Karpas-422 (cell line): ENCODE measurements at places on chromosomes 1 and 21.

DNA sequence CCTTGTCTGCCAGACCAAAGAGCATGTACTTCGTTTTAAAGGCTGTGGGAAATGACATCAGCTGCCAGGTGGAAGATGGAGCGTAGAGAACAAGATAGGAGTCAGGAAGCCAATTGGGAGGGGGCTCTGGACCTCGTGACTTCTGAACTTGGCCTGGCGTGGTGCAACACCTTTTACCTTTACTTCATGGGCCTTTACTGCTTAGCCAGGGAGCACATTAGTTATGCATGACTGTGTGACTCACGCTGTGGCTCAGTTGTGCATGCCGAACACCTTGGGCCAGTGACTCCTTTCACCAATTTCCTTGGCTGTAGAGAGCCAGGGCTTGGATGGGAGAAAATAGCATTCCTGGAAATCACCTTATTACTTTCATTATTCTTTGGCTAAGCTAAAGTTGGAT lies 7.2 kb downstream of the XCL1 start:
- H3K4me1 ChIP-seq, result no peaks in the 10 kb centered on the region
- H3K4me3 ChIP-seq, result no peak overlapping the region
- DNase-seq, result no peak
- H3K27me3 ChIP-seq, result no peaks in the 10 kb centered on the region
- no peaks in the 10 kb centered on the region for H3K36me3 ChIP-seq

DNA sequence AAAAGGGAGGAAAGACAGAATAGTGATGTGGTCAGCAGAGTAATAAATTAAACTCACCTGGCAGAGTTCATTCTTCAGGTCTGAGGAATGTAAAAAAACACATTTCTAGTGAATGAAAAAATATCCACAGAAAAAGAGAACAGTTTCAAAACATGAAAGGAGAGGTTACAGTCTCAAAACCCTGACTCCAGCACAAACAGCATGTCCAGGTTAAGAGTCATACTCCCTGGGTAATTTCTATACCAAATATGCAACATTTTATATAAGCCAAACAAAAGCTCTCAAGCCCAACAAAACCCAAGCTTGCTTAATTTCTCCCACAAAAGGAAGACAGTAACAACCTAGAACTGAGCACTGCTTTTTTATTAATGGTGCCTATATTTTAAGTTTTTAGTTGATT lies 173.0 kb downstream of the NTMT2 start:
- no peaks in the 10 kb centered on the region for H3K36me3 ChIP-seq
- H3K27ac ChIP-seq, result no peak overlapping the region
- H3K4me1 ChIP-seq, result no peaks in the 10 kb centered on the region
- H3K27me3 ChIP-seq, result no peaks in the 10 kb centered on the region
- no peak overlapping the region for H3K4me3 ChIP-seq

- H3K4me3 ChIP-seq, result no peak overlapping the region
- H3K36me3 ChIP-seq, result no peaks in the 10 kb centered on the region
- no peaks in the 10 kb centered on the region for H3K27me3 ChIP-seq
- H3K27ac ChIP-seq, result no peak overlapping the region
- DNase-seq, result no peak
These were observed 53.6 kb downstream of the RHBG start for GRCh38 chr1:156422602-156423091.

- no peak overlapping the region for H3K4me3 ChIP-seq
- H3K4me1 ChIP-seq, result no peaks in the 10 kb centered on the region
- no peak for DNase-seq
These were observed 41.5 kb downstream of the SPATA46 start for GRCh38 chr1:162335126-162335525.

- H3K4me3 ChIP-seq, result no peak overlapping the region
- H3K4me1 ChIP-seq, result peaks cover 28% of the 10 kb centered on the region
- no peaks in the 10 kb centered on the region for H3K36me3 ChIP-seq
- H3K27me3 ChIP-seq, result no peaks in the 10 kb centered on the region
- no peak overlapping the region for H3K27ac ChIP-seq
These were observed 334.8 kb upstream of the KAZN start for GRCh38 chr1:14263671-14264070.

- H3K4me1 ChIP-seq, result no peaks in the 10 kb centered on the region
- H3K36me3 ChIP-seq, result no peaks in the 10 kb centered on the region
- no peaks in the 10 kb centered on the region for H3K27me3 ChIP-seq
- H3K4me3 ChIP-seq, result no peak overlapping the region
These were observed 1.6 kb downstream of the PAX7 start for GRCh38 chr1:18632218-18632588.

GRCh38 chr21:35422011-35422410 lies 372.9 kb upstream of the RUNX1 start:
- no peaks in the 10 kb centered on the region for H3K27me3 ChIP-seq
- DNase-seq, result no peak
- no peaks in the 10 kb centered on the region for H3K4me1 ChIP-seq
- no peak overlapping the region for H3K27ac ChIP-seq

DNA sequence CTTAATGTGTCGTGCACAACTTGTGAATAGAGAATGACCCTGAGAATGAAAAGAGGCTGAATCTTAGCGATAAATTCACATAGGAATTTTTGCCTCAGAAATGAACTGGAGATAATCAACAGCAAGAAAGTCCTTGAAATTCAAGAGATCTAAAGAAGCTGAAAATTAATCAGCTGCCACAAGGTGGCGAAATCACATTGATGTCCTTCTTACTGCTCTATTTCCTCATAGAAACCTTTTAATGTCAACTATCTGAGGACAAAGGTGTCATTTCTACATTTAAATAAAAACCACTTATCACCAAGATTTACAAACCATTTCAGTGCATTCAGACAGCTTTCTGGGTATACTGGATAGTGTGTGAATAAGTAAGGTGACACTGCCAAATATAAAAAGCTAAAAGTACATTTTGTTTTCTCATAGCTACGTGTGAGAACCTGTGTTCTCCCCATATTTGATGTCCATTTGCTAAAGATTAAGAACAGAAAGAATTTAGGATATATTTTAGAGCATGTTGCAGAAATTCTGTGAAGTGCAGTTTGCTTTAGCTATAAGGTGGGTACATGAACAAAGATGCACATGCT lies 485.3 kb upstream of the PTBP2 start:
- H3K36me3 ChIP-seq, result no peaks in the 10 kb centered on the region
- no peaks in the 10 kb centered on the region for H3K27me3 ChIP-seq
- H3K4me3 ChIP-seq, result no peak overlapping the region
- DNase-seq, result peak; percentile 80

GRCh38 chr1:64161357-64161941 lies 42.0 kb upstream of the UBE2U start:
- H3K27me3 ChIP-seq, result no peaks in the 10 kb centered on the region
- no peaks in the 10 kb centered on the region for H3K4me1 ChIP-seq
- no peak overlapping the region for H3K27ac ChIP-seq
- H3K4me3 ChIP-seq, result no peak overlapping the region
- no peaks in the 10 kb centered on the region for H3K36me3 ChIP-seq

- H3K4me3 ChIP-seq, result no peak overlapping the region
- no peaks in the 10 kb centered on the region for H3K36me3 ChIP-seq
- H3K27ac ChIP-seq, result no peak overlapping the region
- no peak for DNase-seq
These were observed 126.2 kb downstream of the SIK1 start for GRCh38 chr21:43300496-43301408.

- H3K36me3 ChIP-seq, result no peaks in the 10 kb centered on the region
- H3K4me1 ChIP-seq, result no peaks in the 10 kb centered on the region
- no peak for DNase-seq
- no peaks in the 10 kb centered on the region for H3K27me3 ChIP-seq
- no peak overlapping the region for H3K4me3 ChIP-seq
These were observed 32.1 kb upstream of the CHRM3 start for GRCh38 chr1:239354231-239354630.

- no peaks in the 10 kb centered on the region; the same call in 1 of the 2 replicates for H3K4me1 ChIP-seq
- no peak overlapping the region for H3K4me3 ChIP-seq
- no peak overlapping the region for H3K27ac ChIP-seq
- no peak for DNase-seq
These were observed 293.9 kb downstream of the GRIK1 start for GRCh38 chr21:29645666-29646553.

DNA sequence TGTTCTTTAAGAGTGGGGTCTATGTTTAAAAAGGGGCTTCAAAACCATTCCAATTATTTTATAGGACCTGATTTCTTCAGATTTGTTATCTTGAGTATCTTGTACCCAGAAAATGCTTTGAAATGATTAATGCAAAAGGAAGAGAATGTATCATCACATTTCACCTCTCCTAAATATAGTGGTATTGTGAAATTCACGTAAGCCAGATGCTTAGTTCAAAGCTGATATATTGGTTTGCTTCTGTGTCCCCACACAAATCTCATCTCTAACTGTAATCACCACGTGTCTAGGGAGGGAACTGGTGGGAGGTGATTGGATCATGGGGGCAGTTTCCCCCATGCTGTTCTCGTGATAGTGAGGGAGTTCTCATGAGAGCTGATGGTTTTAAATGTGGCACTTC lies 8.5 kb downstream of the SOAT1 start:
- no peak for DNase-seq
- no peaks in the 10 kb centered on the region for H3K27me3 ChIP-seq
- no peak overlapping the region for H3K4me3 ChIP-seq

- no peaks in the 10 kb centered on the region for H3K27me3 ChIP-seq
- no peak overlapping the region for H3K4me3 ChIP-seq
- no peaks in the 10 kb centered on the region for H3K36me3 ChIP-seq
- no peak for DNase-seq
These were observed 28.6 kb upstream of the PLEKHG5 start for GRCh38 chr1:6519935-6520671.

DNA sequence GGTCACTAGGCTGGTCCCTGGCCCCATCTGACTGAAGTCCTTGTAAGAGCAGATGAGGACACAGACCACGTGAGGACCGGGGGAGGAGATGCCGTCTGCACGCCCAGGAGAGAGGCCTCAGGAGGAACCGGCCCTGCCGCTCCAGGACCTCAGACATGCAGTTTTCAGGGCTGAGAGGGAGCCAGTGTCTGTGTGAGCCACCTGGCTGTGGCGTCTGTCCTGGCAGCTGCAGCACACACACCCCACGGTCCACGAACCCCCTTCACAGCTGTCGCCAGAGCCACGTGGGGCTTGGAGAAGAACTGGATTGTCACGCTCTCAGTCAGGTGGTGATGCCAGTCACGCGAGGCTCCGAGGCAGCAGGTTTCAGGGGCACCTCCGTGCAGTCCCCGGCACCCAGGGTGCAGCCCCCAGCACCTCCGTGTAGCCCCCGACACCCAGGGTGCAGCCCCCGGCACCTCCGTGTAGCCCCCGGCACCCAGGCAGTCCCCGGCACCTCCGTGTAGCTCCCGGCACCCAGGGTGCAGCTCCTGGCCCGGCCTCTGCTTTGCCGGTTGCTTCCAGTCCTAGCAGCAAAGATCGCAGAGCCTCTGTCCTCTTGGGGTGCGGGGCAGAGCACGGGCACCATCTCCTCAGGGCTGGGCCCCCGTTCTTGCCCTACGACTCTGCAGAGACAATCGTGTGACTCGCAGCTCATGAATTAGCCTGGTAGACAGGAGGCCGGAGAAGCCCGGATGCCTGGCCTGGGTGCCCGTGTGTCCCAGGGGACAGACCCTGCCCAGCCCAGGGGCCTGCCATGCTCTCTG lies 19.0 kb upstream of the SUMO3 start:
- H3K36me3 ChIP-seq, result no peaks in the 10 kb centered on the region
- DNase-seq, result peak; percentile 57
- no peaks in the 10 kb centered on the region for H3K27me3 ChIP-seq
- no peaks in the 10 kb centered on the region for H3K4me1 ChIP-seq
- H3K4me3 ChIP-seq, result no peak overlapping the region

DNA sequence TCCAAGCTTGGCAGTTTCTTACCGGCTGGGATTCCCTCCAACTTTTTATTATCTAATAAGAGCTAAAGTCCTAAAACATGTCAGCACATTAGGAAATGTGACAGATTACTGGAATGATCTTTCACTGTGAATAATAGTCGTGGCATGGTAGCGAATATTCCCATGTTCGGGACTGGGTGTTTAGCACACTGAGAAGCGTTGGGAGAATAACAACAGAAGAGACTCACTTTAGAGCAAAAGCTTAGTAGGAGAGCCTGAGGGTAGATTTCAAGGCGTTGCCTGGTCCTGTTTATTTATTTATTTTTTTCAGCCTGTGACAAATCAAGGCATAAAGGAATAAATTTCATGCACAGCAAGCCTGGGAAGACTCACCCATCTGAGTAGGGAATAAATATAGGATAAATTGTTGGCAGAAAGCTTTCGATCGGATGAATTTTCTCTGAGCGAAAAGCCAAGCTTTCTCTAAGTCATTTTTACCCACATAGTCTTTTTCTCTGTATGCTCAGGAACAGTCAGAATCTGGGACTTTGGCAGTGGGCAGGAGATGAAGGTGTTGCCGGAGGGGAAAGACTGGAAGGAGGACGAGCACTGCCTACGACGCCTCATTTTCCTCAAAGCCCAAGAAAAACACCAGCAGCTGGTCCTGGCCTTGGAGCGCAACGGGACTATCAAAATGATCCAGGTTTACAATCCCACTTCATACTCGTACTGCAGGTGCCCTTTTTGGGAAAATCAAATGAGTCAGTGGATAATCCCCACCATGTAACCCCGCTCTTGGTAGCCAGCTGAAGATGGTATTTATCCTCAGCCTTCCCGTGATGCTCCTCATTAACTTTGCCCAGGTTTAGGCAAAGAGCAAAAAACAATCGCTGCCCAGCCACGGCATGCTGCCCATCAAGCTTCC lies 97.2 kb downstream of the WDR64 start:
- no peak overlapping the region for H3K4me3 ChIP-seq
- DNase-seq, result no peak
- peaks cover 18% of the 10 kb centered on the region for H3K4me1 ChIP-seq
- H3K27me3 ChIP-seq, result no peaks in the 10 kb centered on the region
- no peaks in the 10 kb centered on the region for H3K36me3 ChIP-seq
- H3K27ac ChIP-seq, result no peak overlapping the region

- H3K36me3 ChIP-seq, result no peaks in the 10 kb centered on the region
- H3K27ac ChIP-seq, result no peak overlapping the region
- DNase-seq, result no peak
These were observed 472.3 kb upstream of the VAMP3 start for GRCh38 chr1:7298749-7299151.

GRCh38 chr1:93614986-93615581 lies 66.6 kb downstream of the BCAR3 start:
- peaks cover 27% of the 10 kb centered on the region for H3K4me1 ChIP-seq
- H3K27ac ChIP-seq, result no peak overlapping the region
- no peak overlapping the region for H3K4me3 ChIP-seq
- H3K36me3 ChIP-seq, result no peaks in the 10 kb centered on the region

GRCh38 chr1:94258873-94259331 lies 21.5 kb upstream of the ARHGAP29 start:
- no peaks in the 10 kb centered on the region for H3K36me3 ChIP-seq
- H3K27ac ChIP-seq, result no peak overlapping the region
- H3K4me1 ChIP-seq, result no peaks in the 10 kb centered on the region
- no peak overlapping the region for H3K4me3 ChIP-seq
- DNase-seq, result no peak

DNA sequence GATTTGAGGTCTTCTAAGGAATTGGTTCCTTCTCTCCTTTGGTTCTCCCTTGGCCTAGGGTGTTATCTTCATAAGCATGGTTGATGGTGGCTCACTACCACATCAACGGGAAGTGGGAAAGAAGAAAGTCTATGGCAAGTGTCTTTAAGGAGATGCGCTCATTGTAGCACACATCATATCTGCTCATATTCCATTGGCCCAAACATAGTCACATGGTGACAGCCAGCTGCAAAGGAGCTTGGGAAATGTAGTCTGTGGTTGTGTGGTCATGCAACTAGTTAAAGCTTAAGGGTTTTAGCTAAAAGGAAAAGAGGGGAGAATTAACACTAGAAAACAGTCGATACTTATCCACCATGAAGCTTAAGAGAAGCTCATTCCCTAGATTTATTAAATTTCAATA lies 11.4 kb upstream of the MRPS6 start:
- no peaks in the 10 kb centered on the region for H3K27me3 ChIP-seq
- no peaks in the 10 kb centered on the region for H3K4me1 ChIP-seq
- H3K4me3 ChIP-seq, result no peak overlapping the region
- no peaks in the 10 kb centered on the region for H3K36me3 ChIP-seq

GRCh38 chr1:164948101-164948500 lies 389.1 kb downstream of the PBX1 start:
- no peaks in the 10 kb centered on the region for H3K4me1 ChIP-seq
- no peak overlapping the region for H3K4me3 ChIP-seq
- H3K36me3 ChIP-seq, result no peaks in the 10 kb centered on the region
- H3K27me3 ChIP-seq, result no peaks in the 10 kb centered on the region
- DNase-seq, result no peak
- H3K27ac ChIP-seq, result no peak overlapping the region
